NAMALWA (cell line): ENCODE measurements at places on chromosomes 1 and 21.
A peak's percentile ranks its signal among the peaks of the same experiment; 100 is the strongest.

DNA sequence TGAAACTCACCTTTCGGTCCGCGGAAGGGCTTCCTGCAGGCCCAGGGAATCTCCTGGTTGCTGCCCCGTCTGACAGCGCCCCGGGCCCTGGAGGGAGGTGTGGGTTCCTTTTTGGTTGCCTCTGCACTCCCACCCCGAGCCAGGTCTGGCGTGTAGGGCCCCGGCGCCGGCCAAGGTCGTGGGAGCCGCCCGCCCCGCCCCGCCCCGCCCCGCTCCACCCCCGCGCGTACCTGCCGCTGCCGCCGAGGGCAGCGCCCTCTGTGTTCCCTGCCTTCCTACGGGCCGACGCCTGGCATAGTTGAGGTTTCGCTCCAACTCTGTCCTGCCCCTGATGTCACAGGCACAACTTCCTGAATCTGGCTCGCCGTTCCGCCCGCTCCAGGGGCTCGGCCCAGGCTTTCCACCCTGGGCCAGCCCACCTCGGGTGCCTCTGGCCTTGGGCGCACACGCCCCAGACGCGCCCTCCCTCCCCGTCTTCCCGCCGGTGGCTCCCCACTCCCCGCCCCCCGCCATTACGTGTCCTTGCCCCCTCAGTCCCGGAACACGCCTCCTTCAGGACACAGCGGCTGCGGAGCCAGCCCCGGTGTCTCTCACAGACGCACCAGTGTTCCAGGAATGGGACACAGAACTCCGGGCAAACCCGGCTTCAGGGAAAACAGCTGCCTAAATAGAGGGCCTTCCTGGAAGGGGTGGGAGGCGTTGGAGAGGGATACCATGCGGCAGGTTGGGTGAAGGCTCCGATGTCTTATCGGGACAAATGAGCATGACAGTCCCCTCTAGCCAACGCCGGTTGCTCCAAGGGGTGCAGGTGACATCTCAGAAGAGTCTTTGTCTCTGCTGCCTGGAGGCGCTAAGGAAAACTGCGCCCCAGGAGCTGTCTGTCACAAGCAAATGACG is at the start of gene KIAA0040:
Gene KIAA0040, minus strand, starts transcription at position 147 of the 897 bp plus-strand sequence. CDS start 31,763 bp downstream, outside the sequence.
- DNase-seq, result peak; percentile 84

DNA sequence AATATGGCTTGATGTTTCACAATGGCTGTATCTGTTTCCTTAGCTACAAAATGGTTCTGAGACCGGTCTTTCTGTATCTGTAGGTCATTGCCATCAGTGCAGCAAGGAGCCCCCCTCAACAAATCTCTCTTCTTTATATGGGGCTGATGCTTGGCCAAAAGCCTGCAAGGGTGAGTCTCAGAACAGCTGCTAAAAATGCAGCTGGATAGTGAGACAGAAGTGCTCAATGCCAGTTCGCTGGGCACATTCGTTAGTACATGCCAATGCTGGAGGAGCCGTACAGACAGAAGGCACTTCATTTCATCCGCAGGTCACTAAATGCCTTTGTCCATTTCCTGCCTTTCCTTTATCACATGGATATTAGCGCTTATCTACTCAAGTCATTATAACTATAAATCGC is 67.3 kb downstream of the RUNX1 start:
- DNase-seq, result no peak

- no peak for DNase-seq
Measured at GRCh38 chr1:147062956-147063355, 109.3 kb downstream of the PRKAB2 start.

DNA sequence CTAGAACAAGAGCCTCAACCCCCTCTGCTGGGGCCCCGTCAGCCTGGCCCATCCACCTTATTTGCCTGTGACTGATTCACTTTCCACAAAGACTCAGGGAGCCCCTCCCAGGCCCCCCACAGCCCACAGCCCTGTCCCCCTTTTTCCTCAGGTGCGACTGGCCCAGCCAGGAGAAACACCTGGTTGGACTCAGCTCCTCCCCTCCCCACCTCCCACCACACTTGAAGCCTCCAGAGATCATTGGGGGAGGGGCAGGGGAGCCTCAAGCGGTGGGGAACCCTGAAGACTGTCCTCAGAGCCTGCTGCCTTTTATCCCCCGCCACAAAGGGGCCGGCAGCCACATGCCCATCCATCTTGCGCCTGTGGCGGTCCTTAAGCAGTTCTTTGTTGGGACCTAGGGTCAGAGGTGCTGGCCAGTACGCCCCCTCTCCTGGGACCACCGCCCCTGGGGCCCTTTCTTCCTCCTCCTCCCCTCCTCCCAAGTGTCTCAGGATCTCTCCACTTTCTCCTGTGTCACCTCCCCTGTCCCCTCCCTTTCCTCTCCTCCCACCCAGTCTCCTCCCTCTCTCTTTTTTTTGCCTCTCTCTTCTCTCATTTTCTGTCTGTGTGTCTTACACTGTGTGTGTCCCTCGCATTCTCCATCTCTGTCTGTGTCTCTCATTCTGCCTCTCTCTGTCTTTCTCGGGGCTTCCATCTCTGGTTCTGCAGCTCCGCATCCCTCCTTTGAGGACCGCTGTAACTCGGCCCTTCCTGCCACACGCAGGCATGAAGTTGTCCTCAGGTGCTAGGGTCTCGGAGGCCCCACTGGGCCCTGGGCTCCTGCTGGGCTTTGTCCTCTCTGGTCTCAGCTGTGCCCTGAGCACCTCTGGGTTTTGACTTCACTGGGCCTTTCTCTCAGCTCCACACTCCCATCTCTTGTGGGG is 12.2 kb downstream of the CRABP2 start:
- no peak for DNase-seq

- DNase-seq, result no peak
Measured at GRCh38 chr1:29684141-29684540, 447.8 kb downstream of the PTPRU start.

DNA sequence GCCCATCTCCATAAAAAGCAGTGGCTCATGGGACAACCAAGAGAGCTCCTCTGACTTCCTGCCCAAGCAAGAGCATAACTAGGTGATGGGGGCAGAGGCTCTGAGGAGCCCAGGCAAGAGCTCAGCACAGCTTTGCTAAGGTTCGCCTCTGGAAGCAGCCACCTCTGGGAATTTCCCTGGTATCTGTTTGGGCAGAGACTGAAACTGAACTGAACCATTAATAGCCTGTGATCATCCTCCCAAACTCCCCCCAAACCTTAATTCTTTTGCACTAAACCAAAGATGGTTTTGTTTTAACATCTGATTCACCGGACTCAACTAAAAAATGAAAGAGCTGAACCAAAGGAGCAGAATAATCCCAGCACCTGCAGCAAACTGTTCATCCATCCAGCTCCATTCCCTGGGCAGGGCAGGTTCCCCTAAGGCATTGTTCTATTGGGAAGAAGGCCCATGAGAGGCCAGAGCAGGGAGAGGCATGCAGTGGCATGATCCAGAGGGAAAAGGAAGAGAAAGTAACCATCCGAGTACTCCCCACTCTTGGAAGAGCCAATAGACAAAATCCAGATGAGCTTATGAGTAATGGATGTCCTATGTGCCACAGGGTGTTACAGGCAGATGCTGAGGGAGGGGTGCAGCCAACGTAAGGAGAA is 77.8 kb upstream of the KAZN start:
- no peak for DNase-seq

DNA sequence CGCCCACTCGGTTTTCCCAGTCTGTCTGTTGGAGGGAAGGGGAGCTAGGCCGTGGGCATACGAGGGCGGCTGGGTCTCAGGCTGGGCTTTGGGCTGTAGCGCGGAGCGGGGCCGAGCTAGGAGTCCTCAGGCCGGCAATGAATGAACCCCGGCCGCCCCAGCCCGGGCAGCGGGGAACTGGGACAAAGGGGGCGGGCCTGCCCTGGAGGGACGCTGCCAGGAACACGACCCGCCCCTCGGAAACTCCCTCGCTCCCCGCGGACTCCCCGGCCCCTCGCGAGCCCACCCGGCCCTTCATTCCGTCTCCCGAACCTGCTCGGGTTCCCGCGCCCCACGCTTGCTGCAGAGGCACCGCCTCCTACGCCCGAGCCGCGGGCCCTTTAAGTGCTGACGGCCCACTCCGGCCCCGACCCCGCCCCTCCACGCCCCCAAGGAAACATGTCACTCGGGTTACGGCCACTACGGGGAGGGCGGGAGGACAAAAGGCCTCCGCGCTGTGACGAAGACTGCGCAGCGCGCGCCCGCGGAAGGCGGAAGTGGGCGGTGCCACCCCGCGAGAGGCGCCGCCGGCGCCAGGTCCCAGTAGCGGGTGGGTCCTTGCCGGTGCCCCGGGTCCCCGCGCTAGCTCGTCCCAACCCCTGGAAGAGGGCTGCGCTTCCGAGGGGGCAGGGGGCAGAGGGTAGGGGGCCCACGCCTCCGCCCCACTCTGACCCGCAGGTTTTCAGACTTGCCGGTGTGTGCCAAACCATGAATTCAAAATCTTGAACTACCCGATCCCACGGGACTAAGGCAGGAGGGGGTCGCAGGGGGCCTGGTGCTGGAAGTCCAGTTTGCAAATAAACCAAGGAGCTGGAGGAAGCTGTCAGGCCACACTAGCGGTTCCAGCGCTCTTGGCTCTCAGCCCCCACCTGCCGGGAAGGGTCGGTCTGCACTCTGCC is at the start of gene GALE:
Gene GALE, minus strand, starts transcription at position 355 of the 938 bp plus-strand sequence. CDS start 1,747 bp downstream, outside the sequence.
- DNase-seq, result peak; percentile 95

- peak; percentile 39 for DNase-seq
Measured at GRCh38 chr1:161153176-161153575, 602 bp upstream of the UFC1 start.

DNA sequence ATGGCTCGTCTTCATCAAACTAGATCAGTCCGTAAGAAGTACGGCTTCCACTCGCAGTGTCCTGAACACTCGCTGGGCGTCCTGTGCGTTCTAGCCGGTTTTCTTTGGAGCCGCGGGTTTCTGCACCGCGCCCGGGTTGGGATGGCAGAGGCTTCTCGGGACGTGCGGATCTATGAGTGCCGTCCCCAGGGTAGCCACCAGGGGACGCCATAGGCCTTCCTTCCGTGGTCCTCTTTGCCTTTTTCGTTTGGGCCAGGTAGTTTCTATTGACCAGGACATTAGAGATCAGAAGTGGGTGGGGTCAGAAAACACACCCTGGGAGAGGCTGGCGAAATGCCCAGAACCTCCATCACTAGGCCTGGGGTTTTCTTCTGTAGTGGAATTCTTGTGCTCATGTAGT is 273.8 kb downstream of the FAM72C start:
- DNase-seq, result peak; percentile 82

DNA sequence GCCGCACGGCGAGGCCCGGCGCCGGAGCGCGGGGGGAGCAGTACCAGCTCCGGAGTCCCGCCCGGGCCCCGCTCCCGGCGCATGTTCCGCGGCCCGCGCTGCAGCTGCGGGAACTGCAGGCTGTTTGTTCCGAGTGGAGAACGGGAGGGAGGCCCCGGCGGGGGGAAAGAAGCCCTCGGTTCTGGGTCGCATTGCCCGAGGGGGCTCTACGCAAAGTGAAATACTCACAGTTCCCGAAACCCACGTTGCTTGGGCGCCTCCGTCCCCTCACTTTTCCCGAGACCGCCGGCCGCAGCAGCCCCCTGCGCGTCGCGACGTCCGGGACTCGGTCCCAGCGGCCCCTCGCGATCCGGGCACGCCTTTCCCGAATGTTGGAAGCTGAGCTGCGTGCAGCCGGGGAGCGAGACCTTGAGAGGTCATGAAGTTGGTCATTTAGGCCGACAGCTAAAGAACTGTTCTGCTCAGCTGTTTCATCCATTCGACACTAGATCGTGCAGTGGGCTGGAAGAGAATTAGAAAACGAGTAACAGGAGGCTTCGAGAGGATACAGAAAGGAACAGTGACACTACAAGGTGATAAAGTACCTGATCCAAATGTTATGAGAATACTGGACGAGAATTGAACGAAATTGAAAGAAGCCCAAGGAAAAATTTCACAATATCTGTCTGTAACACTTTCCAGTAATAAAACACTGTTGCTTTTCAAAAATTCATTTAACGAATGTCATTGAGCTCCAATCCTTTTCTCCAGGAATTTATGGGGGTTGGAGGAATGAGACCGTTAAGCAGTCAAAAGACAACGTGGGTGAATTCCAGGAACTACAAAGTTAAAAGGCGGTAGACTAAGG is 657 bp upstream of the LIN9 start:
- DNase-seq, result peak; percentile 31

DNA sequence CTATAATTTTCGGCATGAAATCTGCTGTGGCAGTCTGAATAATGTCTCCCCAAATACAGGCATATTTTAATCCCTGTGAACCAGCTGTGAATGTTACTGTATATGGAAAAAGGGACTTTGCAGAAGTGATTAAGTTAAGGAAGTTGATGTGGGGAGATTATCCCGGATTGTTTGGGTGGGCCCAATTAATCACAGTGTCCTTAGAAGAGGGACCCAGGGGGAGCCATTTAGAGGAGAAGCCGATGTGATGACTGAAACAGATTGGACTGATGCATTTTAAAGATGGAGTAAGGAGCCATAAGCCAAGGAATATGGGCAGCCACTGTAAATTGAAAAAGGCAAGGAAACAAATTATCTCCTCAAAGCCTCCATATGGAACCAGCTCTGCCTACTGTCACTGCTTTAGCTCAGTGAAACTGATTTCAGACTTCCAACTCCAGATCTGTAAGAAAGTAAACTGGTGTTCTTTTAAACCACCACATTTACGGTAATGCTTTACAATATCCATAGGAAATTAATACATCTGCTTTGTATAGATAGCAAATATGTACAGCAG is 61.1 kb upstream of the GPR88 start:
- no peak for DNase-seq

GRCh38 chr1:204672482-204673121 is 12.9 kb downstream of the LRRN2 start:
- no peak for DNase-seq

GRCh38 chr1:236636017-236636416 is 31.7 kb upstream of the HEATR1 start:
- DNase-seq, result no peak

DNA sequence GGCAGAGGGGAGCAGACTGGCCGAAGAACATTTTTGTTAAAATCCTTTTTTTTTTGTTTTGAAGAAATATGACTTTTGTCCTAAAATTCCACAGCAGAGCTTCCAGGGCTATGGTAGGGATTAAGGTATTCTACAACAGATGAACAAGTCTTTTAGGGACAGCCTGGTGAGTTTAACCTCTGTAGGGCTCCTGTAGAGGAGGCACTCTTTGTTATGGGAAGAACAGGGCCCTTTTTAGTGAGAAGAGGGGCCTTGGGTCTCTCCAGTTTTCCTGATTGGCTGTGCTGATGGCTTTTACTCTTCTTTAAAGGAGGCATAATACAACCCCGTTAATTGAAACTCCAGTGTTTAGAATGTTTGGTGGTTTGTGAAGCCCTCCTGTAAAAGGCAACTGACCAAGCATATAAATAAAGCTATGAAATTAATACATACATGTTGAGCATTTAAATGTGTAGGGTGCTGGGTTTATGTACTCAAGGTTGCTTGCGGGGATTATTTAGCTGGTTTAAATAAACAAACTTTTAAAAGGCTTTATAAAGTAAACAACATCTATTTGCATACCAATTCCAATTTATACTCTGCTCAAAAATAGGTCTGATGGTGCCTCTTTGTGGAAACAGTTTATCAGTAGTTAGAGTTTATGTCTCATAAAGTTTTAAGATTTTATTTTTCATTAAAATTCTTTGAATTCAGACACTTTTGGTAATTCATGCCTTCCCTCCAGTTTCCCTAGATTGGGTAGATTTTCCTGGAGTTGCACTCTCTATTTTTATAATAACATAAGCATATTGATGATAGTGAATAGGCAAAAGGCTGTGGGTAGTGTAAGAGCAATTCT is 46.5 kb downstream of the PBX1 start:
- no peak for DNase-seq

GRCh38 chr1:4171480-4172450 is 271.7 kb upstream of the C1orf174 start:
- DNase-seq, result no peak

- DNase-seq, result peak; percentile 24
Measured at GRCh38 chr1:244839656-244840055, 4.2 kb downstream of the COX20 start.

GRCh38 chr1:152110365-152110859 is 4.8 kb downstream of the TCHH start:
- peak; percentile 17 for DNase-seq
